ENCODE measurements at places on chromosomes 4 and X.

DNA sequence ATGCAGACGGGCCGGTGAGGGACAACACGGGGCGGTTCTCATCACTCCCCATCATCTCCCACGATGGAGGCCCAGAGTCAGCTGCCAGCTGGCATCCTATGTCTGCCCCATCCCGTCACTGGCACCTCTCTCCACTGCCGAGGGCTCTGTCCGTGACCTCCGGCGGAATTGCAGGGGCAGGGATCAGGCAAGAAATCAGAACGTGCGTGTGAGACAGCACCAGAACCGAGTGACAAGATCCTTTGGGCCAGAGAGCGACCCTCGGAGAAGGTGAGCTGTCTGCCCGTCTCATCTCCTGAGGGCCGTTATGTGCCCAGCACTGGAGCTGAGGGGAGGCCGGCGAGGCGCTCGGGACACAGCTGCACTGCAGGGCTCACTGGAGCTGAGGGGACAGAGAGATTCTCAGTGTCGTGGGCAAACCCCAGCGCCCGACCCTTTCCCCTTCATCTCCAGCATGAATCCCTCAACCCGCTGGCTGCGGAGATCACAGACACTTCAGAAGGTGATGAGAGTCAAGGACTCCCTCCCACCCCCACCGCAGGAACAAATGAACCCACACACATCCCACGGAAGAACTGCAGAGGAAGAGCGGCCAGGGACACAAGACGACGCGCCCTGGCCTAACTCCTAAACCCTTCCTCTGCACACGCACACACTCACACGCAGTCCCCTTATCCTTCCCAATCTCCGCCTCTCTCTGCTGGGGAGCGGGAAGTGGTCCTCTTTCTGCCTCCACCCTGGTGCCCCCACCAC, 128.7 kb downstream of the AFAP1 start:
- DNase-seq, result no peak

GRCh38 chr4:161581262-161582230, 582.3 kb downstream of the FSTL5 start:
- peak; percentile 37 for DNase-seq

DNA sequence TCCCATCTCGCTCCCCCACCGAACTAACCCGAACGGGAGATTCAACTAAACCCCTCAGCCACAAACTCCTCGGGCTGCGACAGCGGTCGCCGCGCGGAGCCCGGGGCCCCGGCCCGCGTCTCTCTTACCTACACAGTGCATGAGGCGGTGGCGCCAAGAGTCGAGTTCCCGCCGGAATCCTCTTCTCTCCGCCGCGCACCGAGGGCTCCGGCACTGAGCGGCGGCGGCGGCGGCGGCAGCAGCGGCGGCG, 160 bp downstream of the LCORL start:
- no peak for DNase-seq

- DNase-seq, result no peak
These were observed 5.1 kb upstream of the RAPGEF2 start for GRCh38 chr4:159097785-159098184.

DNA sequence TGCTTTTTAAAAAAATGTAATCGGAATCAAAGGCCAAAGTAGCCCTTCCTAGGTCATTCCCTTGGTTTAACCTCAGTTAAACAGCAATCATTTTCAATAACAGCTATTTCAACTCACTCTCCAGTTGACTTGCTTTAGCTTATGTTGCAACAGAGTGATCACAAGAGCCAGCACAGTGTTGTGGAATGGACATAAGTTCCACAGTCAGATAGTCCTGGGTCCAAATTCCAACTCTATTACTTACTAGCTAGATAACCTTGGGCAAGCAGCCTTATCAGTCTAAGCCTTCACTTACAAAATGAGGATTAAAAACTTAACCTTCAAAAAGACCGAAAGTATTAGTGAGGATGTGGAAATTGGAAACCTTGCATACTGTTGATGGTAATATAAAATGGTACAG, 9.2 kb upstream of the GPC3 start:
- no peak for DNase-seq

DNA sequence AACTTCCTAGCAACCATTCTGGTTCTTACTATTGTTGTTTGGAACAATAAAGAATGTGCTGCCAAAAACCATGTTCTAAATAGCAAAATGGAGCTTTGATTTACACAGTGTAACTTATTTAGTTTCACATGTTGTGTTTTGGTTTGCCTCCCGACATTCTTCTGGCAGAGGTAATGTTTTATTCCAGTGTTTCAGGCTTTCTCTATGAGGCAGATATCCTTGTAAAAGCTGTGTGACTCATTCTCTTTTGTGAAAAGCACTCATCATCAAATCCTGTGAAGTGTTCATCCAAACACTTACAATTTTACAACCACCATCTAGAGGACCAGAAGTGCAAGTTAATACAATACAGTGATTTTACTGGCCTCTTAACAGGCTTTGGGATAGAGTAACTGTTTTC, 219.0 kb upstream of the GIMD1 start:
- no peak for DNase-seq

GRCh38 chrX:47321386-47321785, 49.0 kb upstream of the ZNF157 start:
- DNase-seq, result no peak

DNA sequence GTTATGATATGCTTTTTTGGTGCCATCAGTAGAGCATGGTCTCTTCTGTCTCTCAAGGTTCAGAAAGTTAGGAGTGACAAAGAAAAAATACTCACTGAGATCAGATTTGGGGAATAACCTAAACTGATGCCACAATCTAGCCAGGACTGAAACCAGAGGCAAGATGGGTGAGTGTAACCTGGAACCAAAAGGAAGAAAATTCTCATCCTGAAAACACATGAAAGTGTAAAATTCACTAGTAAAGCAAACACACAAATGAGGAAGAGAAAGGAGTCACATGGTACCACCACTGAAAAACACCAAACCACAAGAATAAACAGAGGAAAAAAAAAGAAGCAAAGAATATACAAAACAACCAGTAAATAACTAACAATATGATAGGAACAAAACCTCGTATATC, 96.4 kb downstream of the ANXA10 start:
- DNase-seq, result no peak

DNA sequence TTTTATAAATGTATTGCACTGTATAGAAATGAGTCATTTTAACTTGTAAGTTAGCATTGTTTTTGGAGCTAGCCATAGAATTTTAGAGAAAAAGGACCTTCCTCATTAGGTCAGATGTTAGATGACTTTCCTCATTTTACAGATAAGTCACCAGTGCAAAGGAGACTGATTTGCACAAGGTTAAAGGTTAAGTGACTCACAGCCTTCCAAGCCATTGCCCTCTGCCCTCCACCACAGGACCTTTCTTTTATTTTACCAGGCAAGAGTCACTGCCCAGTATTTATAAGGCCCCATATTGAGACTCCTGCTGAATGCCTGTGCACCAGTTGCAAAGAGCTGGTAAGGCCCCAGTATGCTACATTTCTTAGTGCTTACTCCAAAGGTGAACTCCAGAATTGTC, 4.2 kb upstream of the ABCG2 start:
- no peak for DNase-seq

DNA sequence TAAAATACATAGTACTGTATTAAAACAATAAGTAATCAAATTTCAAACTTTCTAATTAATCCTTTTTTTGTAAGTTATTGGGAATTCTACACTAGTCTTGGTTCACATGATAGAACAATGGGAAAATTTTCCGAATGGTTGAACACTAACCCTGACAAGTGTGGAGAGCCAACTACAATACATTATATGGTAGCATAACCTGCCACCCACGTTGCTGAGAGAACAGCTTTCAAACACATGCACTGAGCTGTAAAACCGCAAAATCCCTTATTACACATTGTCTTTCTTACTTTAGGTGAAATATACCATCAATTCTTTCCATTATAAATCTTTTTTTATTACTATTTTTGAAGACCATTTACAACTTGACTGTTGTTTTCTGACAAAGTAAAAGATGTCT, 54.7 kb downstream of the ANAPC10 start:
- DNase-seq, result no peak

GRCh38 chr4:101718810-101719209, 71.7 kb upstream of the BANK1 start:
- no peak for DNase-seq

- no peak for DNase-seq
These were observed 96.5 kb downstream of the CHRDL1 start for GRCh38 chrX:110699109-110699508.

GRCh38 chr4:17317526-17317925, 194.4 kb downstream of the QDPR start:
- no peak for DNase-seq

DNA sequence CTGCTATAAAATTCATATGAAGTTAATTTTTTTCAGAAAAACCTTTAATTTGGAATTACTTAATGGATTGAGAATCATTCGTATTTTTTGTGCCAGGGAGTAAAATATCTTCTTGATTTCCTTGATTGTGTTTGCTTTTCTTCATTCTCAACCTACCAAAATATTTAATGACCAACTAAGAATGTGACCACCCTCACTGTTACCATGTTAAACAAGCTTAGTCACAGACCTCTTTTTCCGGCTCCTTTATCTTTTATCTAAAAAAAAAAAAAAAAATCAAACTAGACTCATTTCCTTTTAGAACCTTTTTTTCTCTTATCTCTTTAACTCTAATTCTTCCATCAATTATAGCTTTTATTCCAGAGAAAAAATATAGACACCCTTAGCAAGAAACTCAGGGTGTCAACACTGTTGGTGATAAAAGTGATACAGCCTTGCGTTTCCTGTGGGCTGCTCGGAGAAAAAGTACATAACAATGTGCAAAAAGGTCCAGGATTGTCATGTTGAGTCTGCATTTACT, 20.6 kb upstream of the HPGDS start:
- no peak for DNase-seq

GRCh38 chr4:3276986-3277385, 15.8 kb upstream of the RGS12 start:
- DNase-seq, result no peak

DNA sequence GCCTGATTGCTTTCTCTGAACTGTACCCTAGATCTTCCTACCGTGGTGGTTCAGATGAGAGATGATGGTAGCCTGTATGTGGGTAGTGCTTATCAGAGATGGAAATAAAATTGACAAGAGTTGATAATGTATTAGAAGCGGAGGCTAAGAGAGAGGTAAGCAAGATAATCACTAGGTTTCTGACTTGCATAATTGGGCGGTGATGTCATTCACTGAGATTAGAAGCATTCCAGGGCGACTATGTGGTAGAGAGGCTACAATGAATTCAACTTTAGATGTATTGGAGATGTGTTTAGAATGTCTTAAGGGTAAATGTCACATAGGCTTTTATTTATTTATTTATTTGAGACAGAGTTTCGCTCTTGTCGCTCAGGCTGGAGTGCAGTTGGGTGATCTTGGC, 415 bp upstream of the TENM3 start:
- no peak for DNase-seq

DNA sequence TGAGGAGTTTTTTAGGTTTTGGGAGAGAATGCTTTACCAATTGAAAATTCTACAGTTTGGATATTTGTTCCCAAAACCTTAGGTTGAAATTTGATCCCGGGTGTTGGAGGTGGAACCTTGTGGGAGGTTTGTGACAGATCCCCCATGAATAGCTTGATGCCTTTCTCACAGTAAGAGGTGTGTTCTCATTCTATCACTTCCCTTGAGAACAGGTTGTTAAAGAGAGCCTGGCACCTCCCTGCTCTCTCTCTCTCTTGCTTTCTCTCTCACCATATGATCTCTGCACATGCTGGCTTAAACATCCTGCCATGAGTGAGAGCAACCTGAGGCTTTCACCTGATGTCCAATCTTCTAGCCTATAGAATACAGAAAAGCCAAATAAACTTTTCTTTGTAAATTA, 1475.5 kb upstream of the AGA start:
- no peak for DNase-seq

- peak; percentile 26 for DNase-seq
These were observed 16.1 kb upstream of the USO1 start for GRCh38 chr4:75708218-75708691.

DNA sequence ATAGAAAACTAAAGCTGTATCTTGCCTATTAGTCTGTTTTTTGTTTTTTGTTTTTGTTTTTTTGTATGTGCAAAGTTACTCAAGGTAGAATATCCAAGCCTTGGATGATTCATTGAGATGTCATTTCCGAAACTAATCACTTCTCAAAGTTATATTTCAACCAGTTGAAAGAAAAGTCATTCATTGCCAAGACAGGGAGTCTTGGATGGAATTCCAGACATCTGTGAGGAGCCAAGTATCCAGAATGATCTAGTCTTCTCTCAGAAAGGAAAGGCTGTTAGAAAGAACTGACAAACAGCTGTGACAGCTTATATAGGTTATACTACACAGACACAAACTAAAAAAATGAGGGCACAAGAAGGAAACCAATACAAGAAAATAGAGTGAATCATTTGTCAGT, 141.1 kb upstream of the NDST3 start:
- DNase-seq, result no peak

DNA sequence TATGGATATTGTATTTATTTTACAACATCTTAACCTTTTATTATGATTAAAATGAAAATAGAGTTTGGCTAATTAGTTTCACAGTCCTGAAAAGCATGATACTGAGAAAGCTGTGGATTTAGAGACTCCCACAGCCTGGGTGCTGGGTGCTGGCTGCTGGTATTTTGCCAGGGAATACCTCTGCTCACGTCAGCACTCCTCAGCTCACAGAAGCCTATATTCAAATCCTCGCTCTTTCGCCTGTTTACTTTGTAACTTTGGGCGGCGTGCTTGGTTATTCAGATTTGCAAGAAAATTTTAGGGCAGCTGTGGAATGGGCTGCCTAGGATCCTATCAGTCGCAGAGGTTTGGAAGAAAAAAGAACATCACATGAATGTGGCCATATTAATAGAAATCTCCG, 261.8 kb downstream of the DCTD start:
- no peak for DNase-seq

DNA sequence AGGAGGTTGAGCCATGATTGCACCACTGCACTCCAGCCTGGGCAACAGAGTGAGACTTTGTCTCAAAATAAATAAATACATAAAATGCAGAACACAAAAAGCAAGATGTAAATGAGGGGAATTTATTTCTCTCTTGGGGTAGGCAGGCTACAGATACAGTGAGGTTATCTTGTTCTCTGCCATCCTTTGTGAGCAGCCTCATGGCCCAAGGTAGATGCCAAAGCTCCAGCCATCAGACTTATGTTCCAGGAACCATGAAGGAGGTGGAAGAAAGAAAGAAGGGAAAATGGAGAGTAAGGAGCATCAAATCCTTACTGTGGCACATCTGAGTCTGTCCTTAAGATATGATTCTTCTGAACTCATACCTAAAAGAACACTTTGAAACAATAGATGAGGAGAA, 11.1 kb downstream of the ARSH start:
- no peak for DNase-seq

DNA sequence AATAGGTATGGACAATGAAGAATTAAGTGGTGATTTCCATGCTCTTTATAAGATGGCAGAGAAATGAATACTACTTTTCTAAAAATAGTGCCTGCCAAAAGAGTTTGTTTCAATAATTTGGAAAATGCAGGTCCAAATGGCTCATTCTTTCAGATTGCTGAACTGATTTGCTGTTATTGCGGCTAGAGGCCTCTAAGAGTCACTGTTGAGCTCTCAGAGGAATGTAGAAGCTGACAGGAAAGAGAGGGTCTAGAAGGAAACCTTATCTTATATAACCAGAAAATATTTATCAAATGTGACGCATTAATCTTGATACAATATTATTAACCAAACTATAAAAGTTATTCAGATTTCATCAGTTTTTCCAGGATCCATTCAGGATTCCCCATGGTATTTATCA, 65.7 kb upstream of the PAGE1 start:
- peak; percentile 19 for DNase-seq

All from Kasumi-1 (cell line).